ENCODE measurements at places on chromosomes 6 and 20.

DNA sequence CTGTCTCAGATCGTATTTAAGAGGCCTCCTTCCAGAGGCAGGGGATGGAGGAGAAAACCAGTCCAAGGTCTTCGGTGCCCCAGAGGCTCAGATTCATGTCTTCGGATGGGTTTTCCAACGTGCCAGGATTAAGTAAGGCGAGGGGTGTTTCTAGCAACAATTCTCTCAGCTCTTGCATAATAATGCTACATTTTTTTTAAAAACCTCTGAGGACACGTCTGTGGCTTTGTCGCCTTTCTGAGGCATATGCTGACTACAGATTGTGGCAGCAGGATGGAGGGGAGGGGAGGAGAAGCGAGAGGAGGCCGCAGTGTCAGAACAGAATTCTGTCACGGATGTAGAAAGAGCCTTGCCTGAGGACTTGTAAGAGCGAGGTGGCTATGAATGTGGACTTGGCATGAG, 17.7 kb upstream of the CCDC167 start:
- no peak for DNase-seq

GRCh38 chr20:33664085-33664761, 2.1 kb downstream of the C20orf144 start:
- no peak for DNase-seq

GRCh38 chr6:35673755-35674154, 15.0 kb downstream of the FKBP5 start:
- DNase-seq, result no peak

GRCh38 chr6:35054106-35054742, 86.9 kb downstream of the TCP11 start:
- no peak for DNase-seq

DNA sequence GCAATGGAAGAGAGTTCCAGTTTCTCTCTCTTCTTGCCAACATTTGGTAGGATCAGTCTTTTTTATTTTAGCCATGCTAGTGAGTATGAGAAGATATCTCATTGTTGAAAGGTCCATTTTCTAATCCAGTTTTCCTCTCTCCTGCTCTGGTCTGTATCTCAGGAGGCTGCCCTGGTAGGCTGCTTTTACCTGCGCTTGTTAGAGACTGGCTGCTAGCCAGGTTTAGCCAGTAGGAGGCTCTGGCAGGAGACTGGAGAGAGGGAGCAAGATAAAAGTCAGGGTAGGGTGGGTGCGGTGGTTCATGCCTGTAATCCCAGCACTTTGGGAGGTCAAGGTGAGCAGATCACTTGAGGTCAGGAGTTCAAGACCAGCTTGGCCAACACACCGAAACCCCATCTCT, 68.6 kb upstream of the FOXP4 start:
- no peak for DNase-seq

DNA sequence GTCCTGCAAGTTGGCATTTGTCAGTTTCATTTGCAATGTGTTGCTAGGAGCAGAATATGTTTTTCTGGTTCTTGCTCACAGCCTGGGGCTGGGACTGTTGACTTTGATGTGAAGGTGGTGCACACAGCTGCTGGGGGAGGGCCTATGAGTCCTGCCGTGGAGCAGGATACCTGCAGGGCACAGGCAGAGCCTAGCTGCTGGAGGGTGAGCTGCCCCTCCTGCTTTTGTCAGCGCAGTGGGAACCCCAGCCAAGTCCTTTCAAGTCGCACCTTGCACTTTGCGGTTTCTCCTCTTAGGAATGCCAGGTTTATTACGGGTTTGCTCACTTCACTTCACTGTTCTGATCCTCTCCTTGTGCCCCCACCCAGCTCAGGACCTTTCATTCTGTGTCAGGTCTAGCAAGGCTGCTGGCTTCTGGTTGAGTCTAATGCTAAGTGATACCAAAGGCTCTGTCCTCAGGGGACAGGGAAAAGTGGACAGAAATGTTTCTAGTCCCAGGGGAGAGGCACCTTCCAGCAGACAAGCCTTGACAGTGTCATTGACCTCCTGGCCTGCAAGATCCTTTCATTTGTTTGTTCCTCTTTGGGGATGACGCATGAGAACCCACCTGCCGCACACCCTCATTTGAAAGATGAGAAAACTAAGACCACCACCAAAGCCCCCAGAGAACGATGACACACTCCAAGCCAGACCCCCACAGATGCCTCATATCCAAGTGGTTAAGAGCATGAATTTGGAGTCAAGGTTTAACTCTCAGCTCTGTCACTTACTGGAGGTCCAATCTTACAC, 2.7 kb upstream of the SPO11 start:
- no peak for DNase-seq

DNA sequence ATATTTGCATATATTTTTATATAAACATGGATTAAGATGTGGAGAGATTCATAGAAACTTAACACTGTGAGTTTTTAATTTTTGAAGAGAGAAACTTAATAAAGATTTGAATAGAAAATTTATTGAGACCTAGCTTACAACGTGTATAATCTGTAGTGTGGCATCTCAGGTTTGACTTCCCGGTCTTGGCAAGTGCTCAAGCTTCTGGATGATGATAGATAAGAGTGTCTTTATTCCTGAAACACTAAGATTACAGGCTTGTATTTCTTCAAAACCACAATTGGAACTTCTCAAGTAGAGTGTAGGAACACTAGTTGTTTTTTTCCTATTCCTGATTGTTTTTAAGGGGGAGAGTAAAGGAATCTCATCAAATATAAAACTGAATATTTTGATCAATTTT, 64.6 kb upstream of the NOTCH4 start:
- no peak for DNase-seq

GRCh38 chr20:34951252-34951651, 4.4 kb downstream of the GSS start:
- no peak for DNase-seq
